Stimulated activated CD8-positive, alpha-beta memory T cell treated with anti-CD3 and anti-CD28 coated beads, Interleukin-15, amount 100 ng/mL, for 48 hours (primary cell): ENCODE measurements at places on chromosomes 11 and 22.

DNA sequence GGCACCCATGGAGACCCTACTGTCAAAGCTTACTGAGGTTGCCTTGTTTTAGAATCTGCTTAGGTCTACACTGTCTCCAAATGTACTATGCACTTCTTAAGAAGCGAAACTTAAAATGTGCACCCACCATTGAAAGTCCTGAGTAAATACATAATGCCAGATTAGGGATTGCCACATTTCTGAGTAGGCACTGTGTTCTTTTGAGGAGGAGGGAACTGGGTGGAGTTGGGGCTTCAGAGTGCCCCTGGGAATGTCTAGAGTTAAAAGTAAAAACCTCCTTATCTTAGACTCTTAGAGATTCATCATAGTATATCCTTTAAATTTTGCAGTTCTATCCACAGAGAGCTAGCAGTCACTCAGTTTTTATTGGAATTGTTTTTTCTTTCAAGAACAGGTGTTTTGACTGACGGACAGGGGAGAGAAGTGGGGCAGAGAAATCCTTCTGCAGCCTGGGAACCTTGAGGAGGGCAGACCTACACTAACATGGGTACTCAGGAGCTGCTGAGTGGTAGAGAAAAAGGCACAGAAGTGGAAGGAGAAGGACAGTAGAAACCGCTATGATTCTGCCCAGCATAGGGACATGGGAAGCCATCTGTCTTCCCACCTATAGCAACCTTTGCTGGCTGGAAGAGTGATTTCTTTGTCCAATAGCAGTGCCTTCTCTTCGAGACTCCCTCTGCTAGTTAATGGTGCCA is 33.4 kb upstream of the MICAL2 start:
- no peak for DNase-seq

DNA sequence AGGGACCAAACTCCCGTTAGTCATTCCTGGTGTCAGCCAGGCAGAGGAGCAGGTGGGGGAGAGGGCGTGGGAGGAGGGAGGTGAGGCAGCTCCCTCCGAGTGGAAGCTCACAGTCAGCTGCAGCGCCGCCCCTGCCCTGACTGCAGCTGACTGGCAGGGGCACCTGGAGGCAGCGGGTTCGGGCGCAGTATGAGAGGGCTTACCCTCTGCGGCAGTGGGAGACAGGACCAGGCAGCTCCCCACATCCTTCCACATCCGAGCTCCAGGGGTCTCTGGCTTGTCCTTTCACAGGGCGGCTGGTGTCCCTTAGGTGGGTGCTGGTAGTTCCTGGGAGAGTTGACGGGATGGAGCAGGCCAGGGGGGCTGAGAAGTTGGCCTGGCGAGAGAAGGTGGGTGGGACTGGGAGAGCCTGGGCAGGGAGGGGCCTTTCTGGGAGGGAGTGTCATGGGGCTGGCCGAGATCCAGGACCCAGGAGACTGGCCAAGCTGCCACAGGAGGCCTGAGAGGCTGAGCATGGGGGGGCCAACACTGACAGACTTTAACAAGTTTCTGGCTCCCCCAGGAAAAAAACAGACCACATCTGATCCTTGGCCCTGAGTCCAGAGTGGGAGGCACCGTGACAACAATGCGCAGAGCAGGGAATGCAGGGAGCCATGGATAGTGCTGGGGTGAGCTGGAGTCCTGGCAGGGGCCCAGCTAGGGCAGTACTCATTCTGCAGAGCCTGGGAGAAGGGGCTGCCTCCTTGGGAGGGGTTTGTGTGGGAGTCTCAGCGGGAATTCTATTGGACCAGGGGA is 4.9 kb downstream of the ADORA2A start:
- no peak for DNase-seq

DNA sequence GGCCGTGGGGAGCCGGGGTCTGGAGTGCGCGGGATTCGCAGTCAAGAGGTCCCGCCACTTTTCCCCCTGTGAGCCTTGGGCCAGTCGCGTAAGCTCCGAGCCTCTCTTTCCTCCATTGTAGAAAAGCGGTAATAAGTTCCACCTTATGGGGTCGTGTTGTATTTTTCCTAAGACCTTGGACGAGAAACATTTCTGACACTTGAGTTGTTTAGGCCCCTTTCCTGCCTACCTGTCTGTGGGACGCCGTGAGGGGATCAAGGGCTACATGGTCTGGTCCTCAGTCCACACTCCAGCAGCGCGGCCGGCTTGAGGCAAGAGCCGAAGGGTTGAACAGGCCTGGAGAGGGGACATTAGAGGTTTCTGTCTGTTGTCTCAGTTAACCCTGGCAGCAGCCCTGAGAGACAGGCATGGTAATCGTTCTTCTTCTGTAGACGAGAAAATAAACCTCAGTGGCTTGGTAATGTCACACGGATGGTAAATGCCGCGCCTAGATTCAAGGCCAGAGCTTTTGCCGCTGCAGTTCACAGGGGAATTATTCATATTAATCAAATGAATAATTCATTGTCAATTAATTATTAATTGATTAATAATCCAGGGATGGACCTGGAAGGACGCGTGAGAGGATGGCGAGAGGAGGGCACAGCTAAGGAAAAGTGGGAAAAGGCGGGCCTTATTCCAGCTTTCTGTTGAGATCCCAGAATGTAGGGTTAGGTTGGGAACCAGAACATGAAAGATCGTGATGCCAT is 545 bp downstream of the FEN1 start:
- no peak for DNase-seq

GRCh38 chr11:91047882-91048281 is 825.0 kb upstream of the CHORDC1 start:
- no peak for DNase-seq

DNA sequence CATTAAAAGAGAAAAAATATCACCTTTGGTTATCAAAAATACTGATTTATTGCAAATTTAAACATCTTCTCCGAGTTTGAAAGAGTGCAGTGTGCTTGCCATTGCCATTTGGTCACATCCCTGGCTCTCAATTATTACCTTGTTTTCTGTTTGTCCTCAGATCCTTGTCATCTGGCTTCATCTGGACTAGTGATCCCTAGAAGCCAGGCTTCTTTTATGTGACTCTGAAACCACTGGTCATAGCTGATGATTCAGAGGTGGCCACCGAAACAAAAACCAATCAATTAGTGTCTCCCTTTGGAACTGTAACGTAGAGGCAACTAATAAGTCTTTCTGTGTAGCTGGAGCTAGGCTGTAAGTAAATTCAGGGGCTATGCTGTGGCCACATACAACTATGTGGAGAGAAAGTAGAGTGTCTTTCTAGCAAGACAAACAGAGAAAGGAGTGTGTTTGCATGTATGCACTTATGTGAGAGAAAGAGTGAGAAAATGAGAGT is 237.9 kb downstream of the LUZP2 start:
- no peak for DNase-seq

GRCh38 chr11:107182978-107183377 is 164.7 kb upstream of the GUCY1A2 start:
- no peak for DNase-seq

GRCh38 chr11:32081129-32081641 is 9.7 kb upstream of the RCN1 start:
- DNase-seq, result no peak

- DNase-seq, result no peak
Measured at GRCh38 chr11:102564110-102564509, 33.6 kb upstream of the MMP7 start.

DNA sequence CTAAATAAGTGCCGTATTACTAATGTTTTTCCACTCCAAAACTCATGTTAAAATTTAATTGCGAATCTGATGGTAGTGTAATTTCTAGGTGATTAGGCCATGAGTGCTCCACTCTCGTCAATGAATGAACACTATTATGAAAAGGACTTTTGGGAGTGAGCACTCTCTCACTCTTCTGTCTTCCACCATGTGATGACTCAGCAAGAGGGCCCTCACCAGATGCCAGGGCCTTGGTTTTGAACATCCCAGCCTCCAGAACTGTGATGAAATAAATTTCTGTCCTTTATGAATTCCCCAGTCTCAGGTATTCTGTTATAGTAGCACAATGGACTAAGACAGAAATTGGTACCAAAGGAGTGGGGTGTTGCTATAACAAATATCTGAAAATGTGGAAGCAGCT is 8.1 kb downstream of the JRKL start:
- DNase-seq, result no peak

DNA sequence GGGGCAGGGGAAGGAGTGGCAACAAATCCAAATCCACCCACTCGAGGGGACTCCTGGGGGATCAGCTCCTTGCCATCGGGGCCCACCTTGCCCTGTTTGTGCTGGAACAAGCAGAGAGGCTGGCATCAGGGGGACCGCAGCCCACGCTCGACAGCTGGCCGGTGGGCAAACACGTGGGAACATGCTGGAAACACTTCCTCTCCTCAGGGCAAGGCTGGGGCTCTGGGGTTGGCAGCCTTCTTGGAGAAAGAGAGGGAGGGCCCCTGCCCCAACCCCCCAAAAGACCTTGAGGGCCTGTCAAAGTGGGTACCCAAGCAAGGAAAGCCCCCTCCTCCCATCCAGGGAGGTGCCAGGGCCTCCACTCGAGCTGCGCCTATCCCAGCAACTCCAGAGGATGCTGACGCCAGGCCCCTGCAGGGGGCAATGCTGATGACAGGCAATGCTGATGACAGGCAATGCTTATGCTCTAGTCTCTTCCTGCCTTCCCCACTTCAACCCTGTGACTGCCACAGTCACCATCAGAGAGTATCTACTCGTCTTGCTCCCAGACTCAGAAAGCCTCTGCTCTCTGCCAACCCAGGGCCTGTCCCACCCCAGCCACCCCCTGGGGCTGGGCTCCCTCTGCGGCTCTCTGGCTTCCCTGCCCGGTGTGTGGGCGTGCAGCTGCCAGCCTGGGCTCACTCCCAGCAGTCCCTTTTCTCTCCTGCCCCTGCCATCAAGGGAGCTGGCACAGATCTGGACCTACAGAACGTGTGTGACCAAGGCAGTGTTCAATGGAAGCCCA is 6.0 kb downstream of the ESS2 start:
- DNase-seq, result no peak

DNA sequence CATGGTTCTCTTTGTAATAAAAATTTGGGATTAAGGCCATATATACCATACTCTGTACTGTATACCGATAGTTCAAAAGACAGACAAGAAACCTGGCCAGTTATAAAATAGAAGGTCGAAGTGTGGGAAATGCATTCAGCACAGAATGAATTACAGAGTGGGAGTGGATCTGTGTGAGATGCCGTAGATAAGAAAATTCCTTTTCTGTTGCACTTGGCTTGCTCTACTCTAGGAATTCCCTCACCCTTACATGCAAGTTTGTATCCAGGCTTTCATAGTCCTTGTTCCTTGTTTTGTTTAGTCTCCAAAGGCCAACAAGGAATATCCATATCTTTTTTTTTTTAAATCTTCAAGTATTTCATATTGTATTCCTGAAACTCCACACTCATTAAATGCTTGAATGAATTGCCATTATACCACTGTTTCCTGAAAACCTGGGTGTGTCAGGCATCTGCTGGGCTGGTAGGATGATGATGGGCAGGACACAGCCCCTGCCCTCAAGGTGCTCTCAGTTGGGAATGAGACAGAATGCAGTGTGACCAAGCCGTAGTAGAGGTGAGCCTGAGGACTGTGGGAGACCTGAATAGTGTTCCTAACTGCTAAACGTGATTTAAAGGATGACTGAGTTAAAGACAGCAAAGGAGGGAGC is 53.5 kb downstream of the TEAD1 start:
- DNase-seq, result no peak

DNA sequence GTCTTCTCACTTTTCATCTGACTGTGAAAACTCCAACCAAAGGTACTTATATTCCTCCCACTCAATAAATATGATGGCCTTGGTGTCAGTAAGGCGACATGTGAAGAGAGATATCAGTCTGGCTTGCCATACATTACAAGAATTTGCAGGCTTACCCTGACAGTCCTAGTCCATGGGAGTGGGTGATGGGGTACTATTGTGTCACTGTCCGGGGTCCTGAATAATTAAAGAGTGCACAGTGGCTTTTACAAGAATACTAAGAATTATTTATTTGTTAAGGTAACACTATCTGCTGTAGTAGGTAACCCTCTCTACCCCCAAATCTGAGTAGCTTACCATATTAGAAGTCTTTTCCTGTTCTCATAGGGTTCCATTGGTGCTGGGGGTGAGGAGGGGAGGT is 23.1 kb upstream of the IZUMO1R start:
- DNase-seq, result no peak

DNA sequence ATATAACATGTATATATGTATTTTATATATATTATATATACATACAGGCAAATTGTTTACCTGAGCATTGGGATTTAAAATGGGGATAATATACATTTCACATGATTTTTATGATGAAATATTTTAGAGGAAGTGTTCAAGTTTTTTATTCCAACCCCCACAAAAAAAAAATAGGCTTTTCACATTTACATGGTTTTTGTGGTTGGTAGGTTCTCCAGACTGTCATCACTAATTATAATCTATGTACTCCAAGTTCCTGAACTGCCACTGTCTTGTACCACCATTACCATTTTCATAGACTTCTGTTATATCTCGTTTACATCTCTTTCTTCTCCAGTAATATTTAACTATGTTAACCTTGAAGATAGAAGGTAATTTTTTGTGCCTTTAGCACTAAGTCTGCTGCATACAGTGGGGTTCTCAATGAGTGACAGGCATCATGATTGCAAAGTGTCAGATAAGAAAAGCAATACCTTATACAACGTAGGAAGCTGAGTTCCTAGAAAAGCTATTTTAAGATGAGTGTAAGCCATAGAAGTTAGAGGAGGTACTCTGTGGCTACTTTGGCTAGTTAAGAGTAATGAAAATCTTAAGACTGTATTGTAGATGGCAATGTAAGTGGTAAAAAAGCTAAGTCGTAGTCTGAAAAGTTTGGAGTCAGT is 5.2 kb downstream of the TMEM126A start:
- no peak for DNase-seq

DNA sequence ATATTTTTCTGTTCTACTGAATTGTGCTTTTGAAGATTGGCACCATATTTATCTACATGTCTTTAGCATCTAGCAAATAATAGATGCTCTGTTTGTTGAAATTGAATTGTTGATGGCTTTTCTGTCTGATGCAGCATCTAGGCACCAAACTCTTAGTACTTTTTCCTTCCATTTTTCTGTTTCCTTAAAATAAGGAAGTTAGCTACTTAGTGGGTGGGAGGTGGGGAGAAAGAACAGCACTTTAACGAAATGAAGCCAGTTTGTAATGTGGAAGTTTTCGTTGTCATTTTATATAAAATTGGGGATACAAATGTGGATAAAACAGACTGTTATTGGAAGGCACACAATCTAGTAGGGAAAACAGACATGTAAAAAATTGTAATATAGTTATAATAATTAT is 76.6 kb downstream of the HIPK3 start:
- no peak for DNase-seq
